Stimulated activated CD4-positive, alpha-beta T cell treated with anti-CD3 and anti-CD28 coated beads, Interleukin-12 subunit alpha, Interleukin-12 subunit beta, amount 100 ng/mL, for 24 hours (primary cell): ENCODE measurements at places on chromosomes 13 and 19.

DNA sequence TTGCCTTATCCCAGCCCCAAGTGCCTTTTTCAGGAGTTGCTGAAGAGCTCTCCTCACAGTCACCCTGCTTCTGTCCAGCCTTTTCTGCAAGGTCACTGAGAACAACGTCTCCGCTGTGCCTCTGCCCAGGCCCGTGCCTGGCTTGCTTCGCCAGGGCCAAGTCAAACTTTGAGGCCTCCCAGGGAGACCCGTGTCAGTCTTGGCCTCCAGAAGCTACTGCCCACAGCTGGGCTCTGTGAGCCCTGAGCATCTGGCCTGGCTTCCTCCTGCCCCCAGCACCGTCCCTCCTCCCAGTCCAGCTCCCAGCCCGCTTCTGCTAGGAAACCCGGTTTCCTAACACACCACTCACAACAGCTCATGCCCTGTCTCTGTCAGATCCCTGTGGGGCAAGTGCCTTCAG lies 165.9 kb downstream of the TEX29 start:
- DNase-seq = no peak

DNA sequence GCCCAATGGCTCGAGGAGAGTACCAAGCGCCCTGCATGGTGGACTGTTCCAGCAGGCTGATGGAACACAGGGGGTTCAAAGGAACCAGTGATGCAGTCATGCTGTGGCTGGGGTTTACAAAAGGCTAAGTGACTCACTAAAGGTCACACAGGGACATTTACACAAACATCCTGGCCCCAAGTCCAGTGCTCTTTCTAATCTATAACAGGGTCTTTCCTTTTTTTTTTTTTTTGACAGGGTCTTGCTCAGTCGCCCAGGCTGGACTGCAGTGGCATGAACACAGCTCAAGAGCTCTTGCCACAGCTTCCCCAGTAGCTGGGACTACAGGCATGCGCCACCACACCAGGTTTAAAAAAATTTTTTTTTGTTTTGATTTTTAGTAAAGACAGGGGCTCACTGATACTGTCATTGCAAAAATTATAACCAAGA lies 2.8 kb upstream of the SLC25A15 start:
- DNase-seq = no peak

DNA sequence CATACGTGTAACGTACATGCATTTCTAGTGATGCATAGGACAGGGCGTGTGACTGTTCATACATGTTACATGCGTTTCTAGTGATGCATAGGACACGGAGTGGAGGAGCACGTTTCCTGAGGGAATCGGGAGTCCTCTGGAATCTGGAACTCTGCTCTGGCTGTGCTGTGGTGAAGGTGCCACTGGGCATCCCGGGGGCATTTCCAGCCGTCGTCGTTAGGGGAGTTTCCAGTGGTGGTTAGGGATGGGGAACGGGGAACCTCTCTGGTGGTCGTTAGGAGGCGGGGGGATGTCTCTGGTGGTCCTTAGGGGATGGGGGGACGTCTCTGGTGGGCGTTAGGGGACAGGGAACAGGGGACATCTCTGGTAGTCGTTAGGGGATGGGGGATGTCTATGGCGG lies 209.6 kb upstream of the SOX1 start:
- no peak for DNase-seq

GRCh38 chr13:77516342-77516789 lies 19.1 kb upstream of the SCEL start:
- DNase-seq = no peak

GRCh38 chr13:40452741-40453334 lies 213.6 kb downstream of the FOXO1 start:
- DNase-seq = no peak

- DNase-seq = no peak
Observed at GRCh38 chr13:54198911-54199310, 1170.3 kb downstream of the OLFM4 start.

- DNase-seq = no peak
Observed at GRCh38 chr13:105069106-105069505, 1466.4 kb downstream of the EFNB2 start.

GRCh38 chr13:98960606-98961502 lies 17.0 kb downstream of the DOCK9 start:
- DNase-seq = no peak

DNA sequence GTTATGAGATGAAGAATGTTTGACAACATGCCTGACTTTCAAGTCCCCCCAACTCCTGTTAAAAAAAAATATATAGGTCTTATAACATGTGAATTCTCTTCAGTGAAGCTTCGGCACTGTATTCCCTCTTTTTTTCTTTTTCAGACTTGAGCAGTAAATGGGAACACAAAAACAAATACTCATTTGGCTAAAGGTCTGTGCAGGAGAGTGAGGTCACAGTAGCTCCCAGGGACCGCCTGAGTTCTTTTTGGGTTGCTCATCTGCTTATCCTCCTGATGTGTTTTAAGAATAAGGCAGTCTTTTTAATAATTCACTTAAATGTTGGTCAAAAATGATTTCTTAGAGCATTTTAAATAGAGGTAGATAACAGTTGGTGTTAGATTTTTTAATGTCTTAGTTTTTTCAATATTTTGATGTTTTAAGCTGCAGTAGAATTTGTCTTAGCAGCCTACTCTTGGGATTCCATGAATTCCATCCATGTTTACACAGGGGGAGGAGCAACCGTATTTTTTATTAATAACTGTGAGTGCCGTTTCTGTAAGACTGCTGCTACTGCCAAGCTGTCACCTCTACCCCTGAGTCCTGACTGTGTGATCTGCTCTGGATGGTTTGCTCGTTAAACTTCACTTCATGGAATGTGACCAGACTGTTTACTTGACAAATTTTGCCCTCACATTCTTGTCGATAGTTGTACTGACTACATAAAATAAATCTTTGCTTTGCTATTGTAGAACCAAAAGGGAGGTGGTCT lies 14.9 kb downstream of the HNRNPM start:
- no peak for DNase-seq

GRCh38 chr13:110758195-110758805 lies 44.8 kb downstream of the ING1 start:
- DNase-seq = no peak

- DNase-seq = no peak
Observed at GRCh38 chr19:4075373-4075772, 8.7 kb upstream of the ZBTB7A start.

DNA sequence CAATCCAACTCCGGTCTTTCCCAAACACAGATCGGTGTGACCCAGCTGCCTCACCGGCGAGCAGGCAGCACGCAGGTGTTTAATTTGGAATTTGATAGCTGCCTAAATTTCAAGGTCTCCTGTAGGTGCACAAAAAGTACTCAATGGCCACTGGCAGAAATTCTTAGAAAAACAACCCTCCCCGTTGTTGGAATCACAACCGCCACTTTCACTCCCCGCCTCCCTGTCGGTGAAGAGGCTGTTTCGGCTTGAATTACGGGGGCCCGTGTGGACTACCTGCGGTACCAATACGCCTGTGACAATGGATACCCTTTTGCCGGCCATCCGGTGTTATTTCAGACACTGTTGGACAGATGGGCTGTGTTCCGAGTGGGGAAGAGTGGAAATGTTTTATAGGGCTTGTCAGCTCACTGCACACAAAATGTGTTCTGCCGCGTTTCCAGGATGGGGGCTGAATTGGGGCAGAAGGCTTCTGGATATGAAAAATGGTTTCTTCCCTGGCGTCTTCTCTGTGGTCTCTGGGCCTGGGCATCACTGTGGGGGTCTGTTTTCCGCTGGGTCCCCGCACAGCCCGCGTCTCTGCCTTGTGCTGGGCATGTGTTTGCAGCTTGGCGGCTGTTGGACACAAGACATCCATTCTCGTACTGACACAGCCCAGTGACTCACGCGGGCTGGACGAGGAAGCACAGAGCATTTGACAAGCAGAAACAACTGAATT lies 45.4 kb downstream of the ZIC5 start:
- no peak for DNase-seq

GRCh38 chr13:39217471-39217870 lies 179.2 kb downstream of the NHLRC3 start:
- DNase-seq = no peak
